HL-60 (cell line): ENCODE measurements at places on chromosomes 12 and 14.

DNA sequence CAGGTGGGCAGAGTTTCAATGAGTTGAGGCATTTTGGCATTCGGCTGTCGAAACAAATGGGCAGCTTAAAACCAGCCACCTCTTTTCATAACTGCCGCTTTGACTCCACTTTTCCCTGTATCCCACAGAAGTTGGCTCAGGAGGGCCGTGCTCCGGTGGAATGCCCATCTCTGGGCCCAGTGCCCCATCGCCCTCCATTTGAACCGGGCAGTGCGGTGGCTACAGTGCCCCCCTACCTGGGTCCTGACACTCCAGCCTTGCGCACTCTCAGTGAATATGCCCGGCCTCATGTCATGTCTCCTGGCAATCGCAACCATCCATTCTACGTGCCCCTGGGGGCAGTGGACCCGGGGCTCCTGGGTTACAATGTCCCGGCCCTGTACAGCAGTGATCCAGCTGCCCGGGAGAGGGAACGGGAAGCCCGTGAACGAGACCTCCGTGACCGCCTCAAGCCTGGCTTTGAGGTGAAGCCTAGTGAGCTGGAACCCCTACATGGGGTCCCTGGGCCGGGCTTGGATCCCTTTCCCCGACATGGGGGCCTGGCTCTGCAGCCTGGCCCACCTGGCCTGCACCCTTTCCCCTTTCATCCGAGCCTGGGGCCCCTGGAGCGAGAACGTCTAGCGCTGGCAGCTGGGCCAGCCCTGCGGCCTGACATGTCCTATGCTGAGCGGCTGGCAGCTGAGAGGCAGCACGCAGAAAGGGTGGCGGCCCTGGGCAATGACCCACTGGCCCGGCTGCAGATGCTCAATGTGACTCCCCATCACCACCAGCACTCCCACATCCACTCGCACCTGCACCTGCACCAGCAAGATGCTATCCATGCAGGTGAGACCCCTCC is 5.0 kb upstream of the RNU7-1 start:
- DNase-seq = no peak

GRCh38 chr12:104478396-104479122 is 21.8 kb downstream of the CHST11 start:
- peak; percentile 68 for DNase-seq

DNA sequence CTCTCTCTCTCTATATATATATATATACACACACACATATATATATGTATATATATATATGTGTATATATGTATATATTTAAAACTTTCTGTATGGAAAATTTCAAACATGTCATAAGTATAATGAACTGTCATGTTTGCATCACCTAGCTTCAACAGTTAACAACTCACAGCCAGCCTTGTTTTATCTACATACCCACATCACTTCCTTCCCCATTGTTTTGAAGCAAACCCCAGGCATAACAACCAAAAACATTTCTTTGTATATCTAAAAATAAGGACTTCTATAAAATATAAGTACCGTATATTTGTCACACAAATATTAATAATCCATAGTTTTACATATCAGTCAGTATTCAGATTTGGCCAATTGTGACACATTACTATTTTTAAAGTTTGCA is 57.4 kb downstream of the PAPOLA start:
- no peak for DNase-seq

- no peak for DNase-seq
Observed at GRCh38 chr12:54497883-54498282, 331 bp downstream of the NCKAP1L start.

- no peak for DNase-seq
Observed at GRCh38 chr14:44609201-44609600, 102.1 kb upstream of the FSCB start.
